ENCODE measurements at places on chromosomes 7 and 10.

GRCh38 chr7:36487756-36488336 lies 98.2 kb downstream of the ANLN start:
- peaks cover 4% of the 10 kb centered on the region for H3K4me1 ChIP-seq
- no peak for DNase-seq
- H3K27ac ChIP-seq, result no peak overlapping the region
- peaks cover 8% of the 10 kb centered on the region for H3K36me3 ChIP-seq
- H3K27me3 ChIP-seq, result no peaks in the 10 kb centered on the region

GRCh38 chr7:137130751-137131158 lies 212.8 kb downstream of the PTN start:
- no peaks in the 10 kb centered on the region for H3K27me3 ChIP-seq
- DNase-seq, result no peak
- H3K36me3 ChIP-seq, result no peaks in the 10 kb centered on the region
- H3K27ac ChIP-seq, result no peak overlapping the region
- H3K4me1 ChIP-seq, result peaks cover 2% of the 10 kb centered on the region

DNA sequence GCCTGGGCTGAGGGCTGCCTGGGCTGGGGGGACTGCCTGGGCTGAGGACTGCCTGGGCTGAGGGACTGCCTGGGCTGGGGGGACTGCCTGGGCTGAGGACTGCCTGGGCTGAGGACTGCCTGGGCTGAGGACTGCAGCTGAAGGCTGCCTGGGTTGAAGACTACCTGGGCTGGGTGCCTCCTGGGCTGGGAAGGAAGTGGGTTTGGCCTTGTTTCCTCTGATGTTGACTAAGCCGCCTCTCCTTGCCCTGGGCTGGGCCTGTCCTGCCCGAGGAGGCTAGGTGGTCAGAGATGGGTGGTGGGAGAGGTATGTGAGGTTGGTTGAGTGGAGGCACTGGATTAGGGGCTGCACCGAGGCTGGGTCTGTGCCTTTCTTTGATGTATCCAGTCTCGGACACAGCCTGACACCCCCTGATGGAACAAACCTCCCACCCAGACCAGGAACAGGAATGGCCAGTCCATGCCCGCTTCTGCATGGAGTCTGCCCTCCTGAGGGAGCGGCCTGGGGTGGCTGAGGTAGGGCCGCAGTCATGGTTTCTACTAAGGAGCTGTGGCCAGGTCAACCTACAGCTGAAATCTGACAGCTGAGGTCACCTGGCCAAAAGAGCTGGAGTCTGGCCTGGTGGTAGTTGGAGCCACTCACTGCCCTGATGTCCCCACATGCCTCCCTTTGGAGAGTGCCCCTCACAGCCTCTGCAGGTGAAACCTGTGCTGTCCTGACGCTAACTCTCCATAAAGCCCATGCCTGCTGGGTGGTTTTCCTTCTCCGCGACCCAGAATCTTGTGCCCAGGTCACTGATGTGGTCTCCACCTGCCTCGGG lies 22.3 kb downstream of the SCART1 start:
- no peaks in the 10 kb centered on the region for H3K4me1 ChIP-seq
- no peak overlapping the region for H3K27ac ChIP-seq
- H3K4me3 ChIP-seq, result no peak overlapping the region

DNA sequence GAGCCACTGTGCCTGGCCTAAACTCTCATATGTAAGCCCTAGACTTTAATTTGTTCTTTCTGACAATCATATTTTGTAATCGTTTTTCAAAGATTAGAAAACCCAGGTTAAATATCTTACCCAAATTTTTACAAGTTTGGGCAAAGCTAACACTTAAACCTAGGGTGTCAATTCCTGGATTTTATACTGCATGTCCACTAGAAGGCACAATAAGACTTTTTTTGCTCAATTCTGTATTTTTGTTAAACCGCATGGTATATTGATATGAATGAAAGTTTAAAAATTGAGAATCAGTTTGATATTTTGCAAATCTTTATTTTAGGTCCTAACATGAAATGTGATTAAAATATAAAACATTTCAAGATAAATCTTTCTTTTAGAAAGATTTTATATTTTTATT lies 29.3 kb downstream of the DYNC2I1 start:
- H3K36me3 ChIP-seq, result peaks cover 21% of the 10 kb centered on the region
- no peak for DNase-seq
- H3K4me3 ChIP-seq, result no peak overlapping the region
- H3K27me3 ChIP-seq, result no peaks in the 10 kb centered on the region
- H3K4me1 ChIP-seq, result no peaks in the 10 kb centered on the region

DNA sequence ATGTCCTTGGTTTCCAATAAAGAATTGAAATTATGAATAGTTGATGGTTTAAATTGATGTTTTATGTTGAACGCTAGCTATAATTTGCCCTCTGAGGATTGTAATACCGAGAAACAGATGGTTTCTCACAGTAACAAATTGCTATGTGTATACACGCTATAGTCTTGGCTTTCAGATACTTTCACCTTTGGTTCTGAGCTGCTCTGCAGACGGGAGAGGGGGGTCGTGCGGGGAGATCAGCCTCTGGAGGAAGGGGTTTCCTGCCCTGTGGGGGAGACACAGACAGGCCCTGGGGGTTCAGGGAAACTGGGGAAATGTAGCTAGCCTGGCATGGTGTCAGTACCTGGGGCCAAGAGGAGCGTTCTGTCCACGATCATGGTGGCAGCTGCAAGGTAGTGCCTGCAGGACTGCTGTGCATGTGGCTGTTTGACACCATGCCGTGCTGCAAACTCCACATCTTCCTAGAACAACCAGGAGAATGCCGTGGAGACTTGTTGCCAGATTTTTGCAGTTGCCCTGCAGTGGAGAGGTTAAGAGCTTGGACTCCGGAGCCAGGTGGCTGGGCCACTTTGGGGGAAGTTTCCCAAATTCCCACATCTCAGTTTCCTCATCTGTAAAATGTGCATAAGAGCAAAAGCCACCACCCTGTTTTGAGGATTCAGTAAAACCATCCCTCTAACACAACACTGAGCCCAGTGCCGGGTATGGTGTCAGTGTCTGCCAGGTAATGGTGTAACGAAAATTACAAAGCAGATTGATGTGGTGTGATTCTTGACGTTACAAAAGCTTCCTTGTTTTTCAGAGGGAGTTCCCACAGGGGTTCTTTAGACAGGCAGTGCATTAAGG lies 167.9 kb downstream of the CUX1 start:
- H3K27ac ChIP-seq, result peak overlapping the region; percentile 0
- DNase-seq, result no peak
- no peaks in the 10 kb centered on the region for H3K27me3 ChIP-seq
- H3K36me3 ChIP-seq, result peaks cover 10% of the 10 kb centered on the region

DNA sequence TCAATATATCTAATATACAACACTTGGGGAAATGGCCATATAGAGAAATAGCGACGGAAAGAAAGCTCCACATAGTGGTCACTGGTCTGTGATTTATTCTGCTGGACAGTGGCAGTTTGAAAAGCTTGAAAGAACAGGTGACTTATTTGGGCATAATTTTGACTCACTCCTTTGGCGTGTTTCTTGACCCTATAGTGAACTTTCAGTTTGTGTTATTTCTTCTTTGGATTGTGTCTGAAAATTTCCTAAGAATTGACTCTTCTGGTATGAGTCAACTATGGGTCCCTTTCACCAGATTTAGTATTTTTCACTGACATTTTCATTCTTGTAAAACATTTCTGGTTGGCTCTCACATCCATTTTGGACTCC lies 25.8 kb upstream of the IMMP2L start:
- no peaks in the 10 kb centered on the region for H3K36me3 ChIP-seq
- no peak overlapping the region for H3K4me3 ChIP-seq
- no peak overlapping the region for H3K27ac ChIP-seq
- no peaks in the 10 kb centered on the region for H3K27me3 ChIP-seq
- H3K4me1 ChIP-seq, result no peaks in the 10 kb centered on the region

- H3K4me1 ChIP-seq, result peaks cover 33% of the 10 kb centered on the region
- no peak for DNase-seq
- peak overlapping the region; percentile 8 for H3K4me3 ChIP-seq
- no peaks in the 10 kb centered on the region for H3K27me3 ChIP-seq
- H3K27ac ChIP-seq, result peak overlapping the region; percentile 73
Measured at GRCh38 chr7:35647171-35647574, 47.8 kb downstream of the HERPUD2 start.

GRCh38 chr10:101018600-101019439 lies 12.1 kb downstream of the PDZD7 start:
- H3K27me3 ChIP-seq, result peaks cover 70% of the 10 kb centered on the region

GRCh38 chr10:67520924-67521520 lies 175.0 kb downstream of the CTNNA3 start:
- no peak overlapping the region for H3K4me3 ChIP-seq
- H3K27ac ChIP-seq, result no peak overlapping the region
- DNase-seq, result no peak
- no peaks in the 10 kb centered on the region for H3K27me3 ChIP-seq
- peaks cover 8% of the 10 kb centered on the region for H3K4me1 ChIP-seq

DNA sequence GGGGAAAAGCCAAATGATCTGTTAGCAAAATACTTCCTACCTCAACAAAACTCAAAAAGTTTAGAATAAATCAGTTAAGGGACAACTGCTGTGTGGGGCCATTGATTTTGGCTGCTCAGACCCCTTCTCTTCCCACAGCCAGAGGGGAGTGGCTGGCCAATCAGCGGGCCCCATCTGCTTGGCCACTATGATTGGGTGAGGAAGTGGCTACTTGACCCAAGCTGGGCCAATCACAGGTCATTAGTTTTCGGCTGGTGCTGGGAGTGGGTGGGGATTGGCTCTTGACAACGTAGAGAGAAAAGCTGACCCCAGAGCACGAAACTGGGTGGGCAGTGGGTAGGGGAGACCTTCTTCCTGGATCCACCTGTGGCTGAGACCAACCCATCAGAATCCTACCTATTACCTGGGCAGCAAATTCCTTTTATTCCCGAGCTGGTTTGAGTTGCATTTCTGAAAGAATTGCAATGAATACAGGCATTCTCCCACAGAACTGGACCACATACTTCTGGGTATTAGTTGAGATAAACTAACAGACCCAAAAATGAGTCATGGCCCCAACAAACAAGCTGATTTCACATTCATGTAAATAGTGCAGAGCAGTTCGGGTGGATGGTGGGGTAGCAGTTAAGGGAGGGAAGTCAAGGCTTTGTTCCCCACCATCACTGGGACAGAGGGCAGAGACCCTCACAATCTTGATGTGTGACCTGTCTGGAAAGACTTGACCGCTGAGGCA lies 35.6 kb upstream of the HMX3 start:
- H3K36me3 ChIP-seq, result no peaks in the 10 kb centered on the region
- peaks cover 16% of the 10 kb centered on the region for H3K27me3 ChIP-seq
- DNase-seq, result no peak
- H3K4me1 ChIP-seq, result no peaks in the 10 kb centered on the region

- no peaks in the 10 kb centered on the region for H3K27me3 ChIP-seq
- DNase-seq, result no peak
- no peaks in the 10 kb centered on the region for H3K36me3 ChIP-seq
- H3K4me3 ChIP-seq, result no peak overlapping the region
- H3K4me1 ChIP-seq, result peaks cover 6% of the 10 kb centered on the region
- H3K27ac ChIP-seq, result no peak overlapping the region
Measured at GRCh38 chr7:85554236-85555178, 367.7 kb upstream of the SEMA3D start.
